KBM-7 (cell line): ENCODE measurements at places on chromosomes 5 and 9.

DNA sequence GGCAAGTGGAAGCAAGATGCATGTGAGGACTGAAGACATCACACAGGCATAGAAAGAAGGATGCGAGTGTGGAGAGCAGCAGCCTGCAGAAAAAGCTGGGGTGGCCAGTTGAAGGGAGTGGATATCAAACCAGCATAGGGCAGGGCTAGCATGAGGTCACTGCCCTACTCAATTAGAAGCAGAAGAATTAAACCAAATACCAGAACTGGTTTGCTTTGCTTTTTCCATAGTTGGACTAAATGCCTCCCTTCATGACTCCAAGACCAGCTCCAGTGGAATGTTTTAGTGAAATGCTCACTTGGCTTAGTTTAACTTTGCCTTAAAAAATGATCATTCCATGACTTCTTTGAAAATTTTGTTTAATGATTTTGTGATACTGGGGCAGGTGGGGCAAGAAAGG is 45.8 kb downstream of the TMEM167A start:
- no peak for DNase-seq

GRCh38 chr5:169950333-169950732 is 30.0 kb downstream of the INSYN2B start:
- no peak for DNase-seq

DNA sequence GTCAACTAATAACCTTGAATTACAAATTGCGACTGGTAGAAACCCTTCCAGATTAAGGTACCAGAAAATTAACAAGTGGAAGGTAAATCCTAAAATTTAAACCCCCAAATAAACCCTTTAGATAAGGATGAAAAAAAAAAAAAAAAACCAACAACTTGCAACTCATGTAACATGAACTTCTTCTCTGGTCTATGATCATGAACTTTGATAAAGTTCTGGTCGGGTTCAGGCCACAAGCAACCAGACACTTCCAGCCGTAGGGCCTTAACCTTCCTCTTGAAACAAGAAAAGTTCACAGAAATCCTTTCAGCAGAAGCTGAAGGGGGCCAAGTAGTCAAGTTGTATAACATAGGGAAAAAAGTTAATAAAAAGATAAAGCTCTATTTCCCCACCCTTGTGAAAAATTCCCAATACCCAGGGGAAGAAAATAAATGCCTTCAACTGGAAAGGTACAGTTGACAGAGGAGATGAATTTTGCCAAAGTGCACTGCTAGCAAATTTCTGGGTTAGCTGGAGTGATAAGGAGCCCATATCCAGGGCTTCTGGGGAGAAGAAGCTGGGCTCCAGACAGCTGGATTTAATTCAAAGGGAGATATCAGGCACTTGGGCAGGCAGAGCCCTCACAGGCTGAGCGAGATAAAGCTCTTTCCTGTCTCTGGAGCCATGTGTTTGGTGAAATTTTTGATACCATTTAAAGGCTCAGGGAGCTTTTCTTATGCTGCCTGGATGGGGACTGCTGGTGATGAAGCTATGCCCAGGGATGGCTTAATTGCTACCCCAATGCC is 234.2 kb upstream of the PANK3 start:
- no peak for DNase-seq

GRCh38 chr5:96527768-96528661 is 95.0 kb upstream of the PCSK1 start:
- no peak for DNase-seq

DNA sequence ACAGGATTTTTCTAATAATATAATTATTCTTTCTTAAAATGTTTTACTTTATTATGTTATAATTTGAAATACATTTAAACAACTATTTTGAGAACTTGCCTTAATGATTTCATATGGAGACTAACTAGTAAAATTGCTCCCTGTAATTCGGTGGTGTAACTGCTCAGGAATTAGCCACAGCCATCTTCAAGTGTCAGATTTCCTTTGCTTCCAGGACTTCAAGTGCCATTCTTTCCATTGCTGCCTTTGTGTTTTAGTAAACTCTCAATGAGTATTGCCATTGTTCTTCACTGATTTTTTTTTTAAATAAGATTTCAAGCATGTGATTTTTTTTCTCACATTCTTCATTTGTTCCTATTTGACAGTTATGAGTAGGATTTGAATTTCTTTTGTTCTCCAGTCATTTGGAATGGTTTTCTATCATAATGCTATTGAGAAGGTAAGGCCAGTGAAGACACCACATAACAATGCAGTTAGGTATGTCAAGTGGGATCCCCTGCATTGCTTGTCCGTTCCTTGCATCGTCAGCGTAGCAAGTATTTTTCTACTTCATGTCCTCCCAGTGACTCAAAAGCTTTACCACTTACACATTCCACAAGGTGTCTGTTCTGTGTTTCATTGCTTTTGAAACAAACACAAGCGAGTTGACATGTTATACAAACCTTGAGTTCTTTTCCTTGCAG is 83.7 kb downstream of the LNPEP start:
- DNase-seq, result no peak

DNA sequence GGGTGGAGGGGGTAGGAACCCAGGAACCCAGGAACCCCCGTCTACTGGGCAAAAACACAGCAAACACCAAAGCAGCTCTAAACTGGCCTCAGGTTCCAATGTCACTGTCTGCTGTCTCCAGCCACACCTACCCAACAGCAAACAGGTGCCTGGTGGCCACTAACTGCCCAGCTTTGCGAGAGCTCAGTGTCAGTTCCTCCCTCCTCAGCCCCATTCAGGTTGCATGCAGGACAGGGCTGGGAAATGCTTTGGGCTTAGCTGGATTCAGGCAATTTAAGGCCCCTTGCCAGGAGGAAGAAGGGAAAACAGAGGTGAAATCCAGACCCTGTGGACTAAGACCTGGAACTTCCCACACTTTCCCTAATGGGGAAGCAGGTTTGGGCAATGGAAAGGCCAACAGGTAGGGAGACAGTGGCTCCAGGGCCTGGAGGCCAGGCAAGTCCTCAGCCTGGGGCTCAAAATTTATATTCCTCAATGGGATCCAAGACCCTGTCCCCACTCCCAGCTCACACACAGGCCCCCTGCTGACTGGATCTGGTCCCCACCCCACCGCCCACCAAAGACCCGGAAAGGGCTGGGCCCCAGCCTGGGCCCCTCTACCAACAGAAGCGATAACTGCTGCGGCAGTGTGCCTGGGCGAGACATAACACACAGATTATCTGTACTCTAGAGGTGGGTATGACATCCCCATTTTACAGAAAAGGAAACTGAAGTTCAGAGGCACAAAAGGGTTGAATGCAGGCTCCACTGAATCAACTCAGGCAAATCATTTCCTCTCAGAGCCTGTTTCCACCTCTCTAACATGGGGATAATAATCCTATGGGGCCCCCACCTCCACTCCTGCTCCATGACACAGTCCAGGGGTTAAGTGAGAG is 3.5 kb downstream of the EEIG1 start:
- DNase-seq, result no peak
